Natural killer cell treated with Interleukin-12 subunit alpha and Interleukin-12 subunit beta and Interleukin-15 and Interleukin-18, amount 100 ng/mL, for 72 hours (primary cell): ENCODE measurements at places on chromosomes 5 and 9.

DNA sequence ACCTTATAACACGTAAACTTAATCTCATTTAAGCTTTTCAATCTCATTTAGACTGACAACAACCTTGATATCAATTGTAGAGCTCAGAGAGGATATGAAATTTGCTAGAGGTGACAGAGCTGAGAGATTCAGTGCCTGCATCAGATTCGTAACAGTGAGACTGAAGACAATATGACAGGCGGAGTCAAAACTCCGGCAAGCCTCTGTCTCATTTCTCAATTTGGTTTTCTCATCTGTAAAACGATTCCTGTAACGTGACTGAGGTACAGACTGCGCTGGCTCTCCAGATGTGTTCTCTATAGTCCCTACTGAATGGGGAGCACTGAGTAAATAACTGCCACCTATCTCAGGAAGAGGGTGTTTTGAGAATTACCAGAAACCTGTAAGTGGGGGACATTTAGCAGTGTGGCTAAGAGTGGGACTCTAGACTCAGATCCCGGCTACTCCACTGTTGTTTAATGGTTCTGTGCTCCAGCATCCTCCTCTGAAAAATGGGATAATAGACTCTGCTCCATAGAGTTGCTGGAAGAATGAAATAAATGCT lies 3.0 kb upstream of the MCIDAS start:
- no peak for DNase-seq

DNA sequence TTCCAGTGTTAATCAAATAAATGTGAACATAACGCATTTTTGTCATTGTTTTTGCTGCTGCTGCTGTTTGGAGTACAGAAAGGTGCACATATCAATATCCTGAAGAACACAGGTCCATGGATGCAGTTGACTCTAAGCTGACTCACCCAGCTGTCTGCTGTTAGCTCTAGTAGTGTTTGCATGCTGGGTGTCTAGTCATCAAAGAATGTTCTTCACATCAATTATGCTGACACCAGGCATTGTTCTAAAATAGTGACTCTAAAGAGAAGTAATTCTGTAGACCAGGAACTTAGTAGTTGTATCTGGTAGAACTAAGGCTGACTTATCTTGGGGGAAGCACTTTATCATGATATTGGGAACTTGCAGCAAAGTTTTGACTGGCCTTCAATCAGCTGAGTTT lies 55.7 kb upstream of the DPYSL3 start:
- no peak for DNase-seq

DNA sequence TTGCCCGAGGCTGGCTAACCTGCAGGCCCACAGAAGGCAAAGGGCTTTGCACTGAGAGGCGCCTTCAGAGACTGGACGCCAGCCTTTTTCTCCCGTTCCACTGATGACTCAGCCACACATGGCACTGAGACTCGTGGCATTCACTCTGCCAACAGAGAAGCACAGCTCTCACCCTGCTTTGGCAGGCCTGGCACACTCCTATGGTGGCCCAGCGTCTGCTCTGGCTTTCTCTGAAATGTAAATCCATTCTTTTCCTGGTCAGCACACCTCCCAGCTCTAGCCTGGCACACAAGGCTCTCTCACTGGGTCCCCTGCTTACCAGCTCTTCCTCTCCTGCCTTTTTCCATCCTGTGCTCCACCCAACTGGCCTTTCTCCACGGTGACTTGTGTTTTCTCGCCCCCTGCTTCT lies 5.9 kb upstream of the MELK start:
- DNase-seq: no peak

DNA sequence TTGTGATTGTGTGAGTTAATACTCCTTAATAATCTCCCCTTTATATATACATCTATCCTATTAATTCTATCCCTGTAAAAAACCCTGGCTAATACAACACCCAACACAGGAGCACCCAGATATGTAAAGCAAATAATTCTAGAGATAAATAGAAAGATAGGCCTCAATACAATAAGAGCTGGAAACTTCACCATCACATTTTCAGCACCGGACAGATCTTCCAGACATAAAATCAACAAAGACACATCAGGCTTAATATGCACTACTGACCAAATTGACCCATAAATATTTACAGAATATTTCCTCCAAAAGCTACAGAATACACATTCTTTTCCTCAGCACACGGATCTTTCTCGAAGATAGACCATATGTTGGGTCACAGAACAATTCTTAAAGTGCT lies 71.0 kb upstream of the ST8SIA4 start:
- no peak for DNase-seq

DNA sequence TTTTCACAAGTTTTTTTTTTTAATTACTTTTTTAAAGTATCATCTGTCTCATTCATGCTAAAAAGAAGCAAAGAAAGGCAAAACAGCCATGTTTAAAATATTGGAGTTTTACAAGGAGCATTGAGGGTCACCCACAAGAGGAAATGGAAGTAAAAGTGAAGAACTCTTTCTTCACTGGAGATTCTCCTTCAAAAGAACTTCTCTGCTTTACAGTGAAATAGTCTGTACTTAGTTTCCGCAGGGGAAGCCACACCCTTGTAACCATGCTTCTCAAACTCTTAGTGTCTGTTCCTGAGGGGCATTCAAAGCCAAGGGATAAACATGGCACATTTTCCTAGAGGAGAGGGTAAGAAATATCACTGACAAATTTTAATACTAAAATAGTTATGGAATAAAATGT lies 8.6 kb downstream of the C9orf72 start:
- DNase-seq: no peak

GRCh38 chr9:135198586-135199285 lies 111.3 kb downstream of the OLFM1 start:
- DNase-seq: no peak

- no peak for DNase-seq
Observed at GRCh38 chr5:153572411-153573145, 82.1 kb downstream of the GRIA1 start.
